ENCODE measurements at places on chromosomes 4 and X.

DNA sequence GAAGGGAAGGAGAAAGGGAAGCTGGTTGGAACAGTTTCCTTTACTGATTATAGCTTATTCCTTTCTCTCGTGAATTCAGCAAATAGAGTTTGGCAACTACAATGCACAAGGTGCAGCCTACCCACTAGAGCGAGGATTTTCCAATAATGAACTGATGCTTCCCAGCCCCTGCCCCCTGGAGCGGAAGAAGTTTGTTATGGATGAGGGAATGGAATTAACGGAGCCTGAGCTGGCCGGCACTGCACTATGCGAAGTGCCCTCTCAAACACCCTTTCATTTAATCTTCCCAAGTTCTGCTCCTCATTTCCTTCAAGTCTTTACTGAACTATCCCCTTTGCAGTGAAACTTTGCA lies 42.5 kb upstream of the CBR4 start:
- DNase-seq, result no peak

DNA sequence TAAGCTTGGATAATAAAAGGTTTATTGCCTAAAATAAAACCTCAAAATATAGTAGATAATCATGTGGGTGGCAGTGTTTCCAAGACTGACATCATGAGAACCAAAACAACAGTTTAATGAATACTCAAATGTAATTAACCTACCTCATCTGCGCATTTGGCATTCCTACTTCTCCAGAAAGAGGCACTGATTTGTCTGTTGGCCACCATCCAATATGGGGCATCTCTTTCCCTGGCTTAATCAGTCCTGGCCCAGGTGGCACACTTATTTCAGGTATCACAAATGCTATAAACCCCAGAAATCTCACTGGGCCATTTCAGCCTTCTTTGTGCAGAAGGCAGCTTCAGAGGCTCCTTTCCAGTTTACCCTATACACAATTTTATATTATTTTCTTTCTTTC lies 192.2 kb downstream of the COMMD8 start:
- DNase-seq, result no peak

DNA sequence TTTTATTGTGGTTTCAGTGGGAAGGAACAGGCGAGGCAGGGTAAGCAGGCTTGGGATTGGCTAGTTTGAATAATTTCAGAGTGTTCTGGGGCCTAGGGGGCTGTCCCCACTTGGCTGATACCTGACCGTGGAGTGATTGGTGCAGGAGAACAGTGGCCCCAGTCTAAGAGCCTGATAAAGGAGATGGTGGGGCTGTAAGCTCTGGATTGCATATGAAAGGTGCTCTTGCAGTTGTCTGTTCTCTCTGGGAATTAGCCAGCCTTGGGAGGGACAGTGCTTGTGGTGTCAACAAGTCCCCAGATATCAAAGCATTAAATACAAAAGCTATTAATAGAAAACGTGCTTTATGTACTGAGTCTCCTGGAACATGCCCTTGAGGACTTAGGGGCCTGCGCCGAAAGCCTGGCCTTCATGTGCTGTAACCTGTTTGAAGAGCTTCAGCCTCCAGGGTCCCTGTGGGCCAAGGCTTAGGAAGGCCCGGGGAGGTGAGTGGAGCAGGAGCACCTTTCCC lies 30.4 kb upstream of the CLTRN start:
- no peak for DNase-seq

GRCh38 chr4:2763511-2763967 lies 7.4 kb upstream of the TNIP2 start:
- DNase-seq, result no peak

- DNase-seq, result no peak
Measured at GRCh38 chr4:69056921-69057550, 39.2 kb upstream of the UGT2B7 start.

GRCh38 chr4:155542415-155542814 lies 124.2 kb upstream of the GUCY1A1 start:
- DNase-seq, result no peak

DNA sequence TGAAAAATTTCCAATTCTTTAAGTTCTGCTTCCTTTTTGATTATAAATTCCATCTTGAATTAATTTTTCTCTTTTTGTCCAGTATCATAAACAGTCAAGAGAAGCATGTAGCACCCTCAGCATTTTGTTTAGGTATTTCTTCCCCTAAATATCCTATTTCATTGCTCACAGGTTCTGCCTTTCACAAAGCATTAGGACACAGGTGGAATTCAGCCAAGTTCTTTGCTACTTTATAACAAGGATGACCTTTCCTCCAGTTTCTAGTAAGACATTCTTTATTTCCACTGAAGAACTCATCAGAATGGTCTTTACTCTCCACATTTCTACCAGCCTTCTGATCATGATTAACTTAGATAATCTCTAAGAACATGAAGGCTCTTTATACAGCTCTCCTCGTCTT lies 7.4 kb downstream of the SLC9B1 start:
- no peak for DNase-seq

DNA sequence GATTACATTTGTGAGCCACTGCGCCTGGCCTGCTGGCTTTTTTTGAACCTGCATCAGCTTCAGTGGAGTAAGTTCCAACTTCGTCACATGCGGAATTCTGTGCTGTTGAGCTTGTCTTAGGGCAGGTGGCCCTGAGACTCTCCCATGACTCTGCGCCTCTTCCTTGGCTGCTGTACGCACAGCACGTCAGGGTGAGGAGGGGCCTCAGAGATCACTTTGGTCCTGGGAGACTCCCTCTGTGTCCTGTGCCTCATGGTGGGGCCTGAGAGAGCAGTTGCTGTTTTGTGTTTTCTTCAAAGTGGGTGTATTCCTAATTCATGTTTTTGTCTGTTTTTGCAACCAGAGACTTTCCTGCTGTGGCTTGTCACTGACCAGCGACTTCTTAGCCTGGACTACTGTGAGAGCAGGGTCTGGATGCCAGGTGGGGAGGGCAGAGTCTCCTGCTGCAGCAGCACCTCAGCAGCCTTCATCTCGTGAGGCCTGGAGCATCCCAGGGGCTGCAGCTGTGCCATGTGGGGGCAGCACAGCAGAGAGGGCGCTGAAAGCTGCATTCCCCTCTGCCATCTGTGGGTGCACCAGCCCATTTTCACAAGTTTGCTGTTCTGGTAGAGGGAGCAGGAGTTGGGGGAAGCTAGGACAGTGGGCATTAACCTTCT lies 107.8 kb downstream of the TNIP2 start:
- no peak for DNase-seq

DNA sequence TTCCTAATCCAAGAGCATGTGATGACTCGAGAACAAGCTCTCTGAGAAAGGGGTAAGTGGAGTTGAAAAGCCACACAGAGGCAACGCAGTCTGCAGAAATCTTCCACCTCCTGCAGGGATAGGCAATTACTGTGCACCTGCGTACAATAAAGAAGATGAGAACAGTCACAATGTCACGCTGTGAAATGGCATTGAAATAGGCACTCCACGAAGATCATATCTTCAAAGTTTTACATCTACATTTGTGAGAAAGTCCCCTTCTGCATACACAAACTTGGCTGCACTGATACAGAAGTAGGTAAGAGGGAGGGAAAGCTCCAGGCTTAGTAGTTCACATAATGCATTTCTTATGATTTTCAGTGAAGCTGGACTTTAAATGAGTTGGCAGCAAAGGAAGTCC lies 27.1 kb downstream of the DDX60L start:
- no peak for DNase-seq

DNA sequence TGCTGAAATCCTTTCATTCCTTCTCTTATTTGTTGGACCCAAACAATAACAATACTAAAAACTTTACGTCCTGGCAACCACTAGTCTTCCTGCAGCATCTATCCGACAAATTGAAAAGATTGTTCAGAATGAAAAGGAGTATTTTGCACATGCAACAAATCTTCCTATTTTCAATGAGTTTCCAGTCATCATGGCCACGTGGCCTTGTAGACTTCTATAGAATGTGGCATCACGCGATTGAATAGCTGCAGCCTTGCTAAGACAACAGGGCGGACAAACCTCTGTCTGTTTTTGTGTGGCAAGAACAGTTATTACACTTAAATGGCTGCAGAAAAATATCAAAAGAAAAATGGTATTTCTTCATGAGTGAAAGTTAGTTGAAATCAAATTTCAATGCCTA lies 297.9 kb upstream of the LCORL start:
- DNase-seq, result no peak

GRCh38 chr4:54402880-54403480 lies 173.9 kb downstream of the PDGFRA start:
- DNase-seq, result no peak

DNA sequence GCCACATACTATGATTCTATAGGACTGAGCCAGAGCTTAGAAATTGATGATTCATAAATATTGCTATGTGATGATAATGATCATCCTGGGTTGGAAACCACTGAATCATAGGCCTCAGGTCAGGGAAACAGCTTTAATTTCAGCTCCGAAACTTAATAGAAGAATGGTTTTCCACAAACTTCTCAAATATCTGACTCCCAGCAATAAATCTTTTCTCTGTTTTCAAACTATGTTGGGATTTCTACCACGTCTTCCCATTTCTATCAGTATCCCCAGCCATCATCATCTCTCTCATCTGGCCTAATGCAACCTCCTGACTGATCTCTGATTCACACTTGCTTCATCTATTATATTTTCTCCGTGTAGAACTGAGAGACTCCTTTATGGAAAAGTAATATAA lies 521.8 kb upstream of the AGA start:
- no peak for DNase-seq

- no peak for DNase-seq
Measured at GRCh38 chrX:115362334-115363095, 73.0 kb downstream of the LUZP4 start.

- DNase-seq, result no peak
Measured at GRCh38 chr4:47519239-47519883, 34.3 kb downstream of the ATP10D start.

GRCh38 chrX:124378643-124379042 lies 32.3 kb downstream of the SH2D1A start:
- no peak for DNase-seq

Data from stimulated activated CD8-positive, alpha-beta memory T cell treated with anti-CD3 and anti-CD28 coated beads, Interleukin-4, amount 100 ng/mL, for 4 hours (primary cell).